Activated CD8-positive, alpha-beta memory T cell treated with anti-CD3 and anti-CD28 coated beads for 1 hour (primary cell): ENCODE measurements at places on chromosomes 3 and 15.

DNA sequence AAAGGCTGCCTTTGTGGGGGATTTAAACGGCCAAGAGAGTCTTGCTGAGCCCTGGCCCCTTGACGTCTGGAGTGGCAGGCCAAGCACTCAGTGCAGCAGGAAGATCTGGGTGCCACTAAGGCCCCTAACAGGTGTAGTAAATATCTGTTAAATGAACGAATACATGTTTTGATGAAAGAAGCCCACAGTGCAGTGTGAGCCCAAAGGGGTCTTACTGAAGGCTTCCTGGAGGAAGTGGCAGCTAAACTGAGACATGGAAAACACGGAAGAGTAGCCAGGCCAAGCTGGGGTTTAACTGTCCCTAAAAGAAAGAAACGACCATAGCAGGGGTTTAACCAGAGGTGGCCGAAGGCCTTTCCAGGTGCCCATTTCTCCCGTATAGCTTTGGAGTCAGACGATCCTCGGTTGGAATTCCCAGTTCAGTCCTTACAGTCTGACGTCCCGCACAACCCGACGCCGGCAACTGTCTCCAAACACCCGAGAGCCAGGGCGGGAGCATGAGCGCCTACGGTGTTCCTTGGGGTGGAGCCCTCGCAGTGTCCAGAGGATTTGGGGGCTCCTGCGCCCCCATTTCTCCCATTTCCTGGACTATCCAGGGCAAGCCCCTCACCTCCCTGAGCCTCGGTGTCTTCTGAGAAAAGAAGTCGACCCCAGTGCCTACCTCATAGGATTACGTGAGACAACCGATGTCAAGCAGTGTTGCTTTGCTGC is 910 bp upstream of the ABHD6 start:
- no peak for DNase-seq

DNA sequence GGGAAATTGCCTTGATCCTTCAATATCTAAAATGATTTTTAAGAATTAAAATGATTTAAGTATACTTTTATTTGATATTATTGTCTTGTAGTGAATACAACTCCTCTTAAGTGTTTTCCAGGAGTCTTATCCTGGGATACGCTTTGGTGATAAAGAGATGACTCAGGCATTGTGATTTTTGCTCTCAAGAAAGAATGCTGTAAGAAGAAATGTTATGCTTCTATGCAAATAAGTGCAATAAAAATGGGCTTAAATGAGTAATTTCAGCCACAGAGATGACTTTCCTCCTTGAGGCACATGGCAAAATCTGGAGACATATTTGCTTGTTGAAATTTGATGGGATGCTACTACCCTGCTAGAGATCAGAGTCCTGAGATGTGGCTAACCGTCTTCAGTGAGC is 358.6 kb upstream of the BCHE start:
- no peak for DNase-seq

- DNase-seq: no peak
Observed at GRCh38 chr3:191382661-191383060, 52.3 kb upstream of the UTS2B start.

DNA sequence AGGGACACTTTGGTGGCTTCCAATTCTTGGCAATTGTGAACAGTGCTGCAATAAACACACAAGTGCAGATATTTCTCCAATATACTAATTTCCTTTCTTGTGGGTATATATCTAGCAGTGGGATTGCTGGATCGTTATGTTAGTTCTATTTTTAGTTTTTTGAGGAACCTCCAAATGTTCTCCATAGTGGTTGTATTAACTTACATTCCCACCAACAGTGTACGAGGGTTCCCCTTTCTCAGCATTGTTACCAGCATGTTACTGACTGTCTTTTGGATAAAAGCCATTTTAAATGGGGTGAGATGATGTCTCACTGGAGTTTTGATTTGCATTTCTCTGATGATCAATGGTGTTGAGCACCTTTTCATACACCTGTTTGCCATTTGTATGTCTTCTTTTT is 92.8 kb downstream of the DAPK2 start:
- DNase-seq: no peak

DNA sequence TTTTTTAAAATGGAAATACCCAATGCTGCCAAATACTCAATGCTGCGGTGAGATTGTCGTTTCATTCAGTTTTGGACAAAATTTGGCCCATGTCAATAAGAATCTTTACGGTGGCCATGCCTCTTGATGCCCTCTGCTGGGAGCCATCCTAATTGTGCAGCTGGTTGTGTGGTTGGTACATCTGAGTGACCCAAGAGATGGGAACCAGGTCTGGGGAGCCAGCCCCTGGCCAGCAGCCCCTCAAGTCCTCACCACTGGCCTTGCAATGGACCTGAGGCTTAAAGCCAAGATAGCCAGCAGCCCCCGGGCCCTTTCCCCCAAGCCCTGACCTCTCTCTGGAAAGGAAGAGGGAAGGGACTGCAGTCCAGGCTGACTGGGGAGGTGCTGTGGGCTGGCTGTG is 36.4 kb upstream of the ESYT3 start:
- no peak for DNase-seq

DNA sequence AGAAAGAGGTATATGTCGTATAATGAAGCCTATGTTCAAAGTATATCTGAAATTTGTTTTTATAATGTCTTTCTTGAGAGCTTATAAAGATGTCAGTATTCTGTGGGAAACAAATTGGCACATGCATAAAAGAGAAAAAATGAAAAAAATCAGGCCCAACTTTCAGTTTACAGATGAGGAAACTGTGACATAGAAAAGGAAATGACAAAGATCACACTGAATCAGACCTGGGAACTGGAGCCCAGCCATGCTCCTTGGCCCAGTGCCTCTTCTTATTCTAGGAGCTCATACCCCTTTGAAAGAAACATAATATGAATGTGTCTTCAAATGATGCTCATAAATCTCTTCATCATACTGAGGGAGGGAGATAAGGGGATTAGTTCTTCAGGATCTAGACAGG is 48.4 kb downstream of the TMEM44 start:
- DNase-seq: no peak

DNA sequence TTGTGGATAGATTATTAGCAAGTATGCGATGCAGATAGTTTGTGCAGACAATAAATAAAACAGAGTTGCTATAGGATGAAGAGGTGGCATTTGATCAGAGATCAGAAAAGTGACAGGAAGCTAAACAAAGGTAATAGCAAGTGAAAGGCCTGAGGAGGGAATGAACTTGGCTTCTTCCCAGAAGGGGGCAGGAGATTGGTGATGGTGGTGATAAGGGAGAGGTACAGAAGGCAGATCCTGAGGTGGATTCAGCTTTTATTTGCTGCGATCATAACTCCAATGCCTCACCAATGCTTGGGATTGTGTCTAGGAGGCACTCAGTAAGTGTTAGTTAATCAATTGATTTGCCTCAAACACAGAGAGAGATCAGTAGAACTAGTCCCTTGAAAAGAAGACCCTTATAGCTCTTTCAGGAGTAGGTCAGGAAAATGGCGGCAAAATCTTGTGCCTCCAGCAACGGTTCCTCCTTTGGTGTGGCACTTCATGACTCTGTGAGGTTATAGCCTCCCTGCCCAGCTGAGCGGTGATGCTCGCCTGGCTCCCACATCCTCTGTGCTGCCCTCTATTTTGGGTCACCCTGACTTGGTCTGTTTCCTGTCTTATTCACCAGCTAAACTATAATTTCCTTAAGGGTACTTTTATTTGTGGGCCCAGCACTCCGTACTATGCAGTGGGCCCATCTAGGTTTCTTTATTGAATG is 37.5 kb downstream of the TGFBR2 start:
- DNase-seq: peak; percentile 18

GRCh38 chr15:26805470-26805869 is 32.6 kb upstream of the GABRB3 start:
- no peak for DNase-seq

- no peak for DNase-seq
Observed at GRCh38 chr15:99878835-99879234, 145.6 kb upstream of the LYSMD4 start.

- DNase-seq: no peak
Observed at GRCh38 chr3:13588221-13588701, 39.3 kb downstream of the FBLN2 start.

GRCh38 chr3:45075821-45076625 is 49.9 kb downstream of the CLEC3B start:
- no peak for DNase-seq

GRCh38 chr3:58824285-58824684 is 157.7 kb upstream of the FAM3D start:
- no peak for DNase-seq

DNA sequence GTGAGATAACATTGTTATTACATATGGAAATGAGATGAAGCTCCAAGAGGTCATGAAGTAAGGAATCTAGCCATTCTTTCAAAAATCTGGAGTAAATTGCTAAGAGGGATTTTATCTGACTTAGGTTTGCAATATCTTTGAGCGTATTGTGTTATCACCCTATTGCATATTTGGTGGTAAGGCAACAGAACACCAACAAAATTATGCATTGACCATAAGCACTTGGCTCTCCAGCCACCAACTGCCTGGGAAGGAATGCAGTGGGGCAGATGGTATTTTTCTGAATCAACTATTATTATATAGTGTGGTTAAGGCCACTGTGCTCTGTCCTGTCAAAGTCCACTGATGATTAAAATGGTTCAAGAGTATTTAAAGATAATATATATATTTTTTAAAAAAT is 287.9 kb upstream of the SEMA6D start:
- DNase-seq: no peak

DNA sequence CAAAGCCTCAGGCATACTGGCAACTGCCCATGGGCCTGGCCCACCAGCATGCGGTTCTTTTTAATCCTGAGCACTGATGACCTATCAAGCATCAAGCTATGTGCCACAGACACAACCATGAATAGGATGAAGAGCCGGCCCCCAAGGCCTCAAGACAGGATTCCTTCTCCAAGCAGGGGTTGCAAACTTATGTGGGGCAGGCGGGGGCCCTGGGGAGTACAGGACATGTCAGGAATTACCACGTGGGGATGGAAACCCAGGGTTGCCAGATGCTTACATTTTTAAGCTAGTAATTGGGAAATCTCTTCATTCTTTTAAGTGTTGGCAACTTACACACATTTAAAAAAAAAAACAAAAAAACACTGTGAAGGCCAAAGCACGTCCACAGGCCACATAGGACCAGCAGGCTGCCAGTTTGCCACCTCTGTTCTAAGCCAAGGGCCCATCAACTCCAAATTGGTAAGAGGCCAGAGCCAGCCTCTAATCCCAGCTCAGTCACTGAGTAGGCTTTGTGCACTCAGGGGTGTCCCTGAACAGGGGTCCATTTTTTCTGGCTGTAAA is 32.8 kb downstream of the BDH1 start:
- DNase-seq: no peak

GRCh38 chr15:36617529-36618196 is 38.2 kb downstream of the CDIN1 start:
- DNase-seq: no peak

DNA sequence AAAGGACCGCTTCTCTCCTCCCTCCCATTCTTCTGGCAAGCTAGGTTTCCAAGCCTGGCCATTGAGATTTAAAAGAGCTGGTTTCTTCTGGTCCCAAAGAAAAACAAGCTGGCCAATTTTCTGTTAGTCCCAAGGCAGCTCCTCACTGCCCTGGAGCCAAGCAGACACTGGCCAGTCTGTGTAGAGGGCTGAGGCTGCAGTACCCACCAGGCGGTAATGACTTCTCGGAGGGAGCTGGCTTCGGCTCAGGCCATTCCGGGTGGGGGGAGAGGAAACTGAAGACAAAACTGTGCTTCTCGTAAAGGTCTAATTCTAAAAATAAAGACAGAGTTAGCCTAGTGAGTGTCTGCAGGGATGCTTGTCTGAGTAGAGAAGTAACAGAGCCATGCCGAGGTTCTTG is 78.5 kb upstream of the SMAD3 start:
- no peak for DNase-seq

GRCh38 chr15:29624271-29624670 is 198.0 kb downstream of the TJP1 start:
- no peak for DNase-seq

- no peak for DNase-seq
Observed at GRCh38 chr3:155070932-155071387, 9.2 kb upstream of the MME start.

- DNase-seq: peak; percentile 62
Observed at GRCh38 chr3:141441381-141442364, 45.2 kb upstream of the RASA2 start.

DNA sequence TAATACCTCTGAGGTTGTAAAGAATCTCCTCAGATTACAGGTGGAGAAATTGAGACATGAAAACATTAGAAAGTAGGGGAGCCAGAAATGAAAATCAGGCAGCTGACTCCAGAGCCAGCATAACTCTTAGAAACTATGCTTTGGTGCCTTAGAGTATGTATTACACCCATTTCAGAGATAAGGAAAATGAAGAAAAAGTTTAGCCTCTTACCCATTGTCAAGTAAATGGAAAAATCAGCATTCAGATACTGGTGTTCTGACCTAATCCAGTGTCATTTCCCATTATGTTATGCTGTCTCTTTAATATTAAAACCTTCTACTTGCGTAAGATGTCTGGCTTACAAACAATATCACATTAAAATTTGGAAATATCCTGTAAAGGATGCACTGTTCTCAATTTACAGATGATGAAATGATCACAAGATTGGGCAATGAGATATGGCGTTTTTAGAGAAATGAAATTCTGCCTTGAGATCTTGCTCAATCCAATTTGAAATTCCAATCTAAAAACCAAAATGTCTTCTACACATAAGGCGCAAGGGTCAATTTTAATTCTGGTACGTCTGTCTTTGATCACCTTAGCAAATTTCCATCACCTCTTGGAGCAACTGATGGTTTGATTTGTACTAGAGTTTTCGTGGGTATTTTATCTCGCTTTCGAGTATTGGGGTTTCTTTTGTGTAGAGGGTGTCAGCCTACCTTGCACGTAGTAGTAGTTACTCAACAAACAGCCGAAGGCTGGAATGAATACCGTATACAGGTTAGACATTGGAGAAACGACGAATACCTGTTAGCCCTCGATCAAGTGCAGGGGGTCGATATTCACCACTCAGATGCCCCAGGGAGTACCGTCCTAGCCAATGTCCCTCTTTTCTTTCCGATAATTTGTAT is 902 bp upstream of the ZCWPW2 start:
- DNase-seq: no peak

- DNase-seq: no peak
Observed at GRCh38 chr3:132311841-132312240, 5.4 kb upstream of the ACP3 start.

DNA sequence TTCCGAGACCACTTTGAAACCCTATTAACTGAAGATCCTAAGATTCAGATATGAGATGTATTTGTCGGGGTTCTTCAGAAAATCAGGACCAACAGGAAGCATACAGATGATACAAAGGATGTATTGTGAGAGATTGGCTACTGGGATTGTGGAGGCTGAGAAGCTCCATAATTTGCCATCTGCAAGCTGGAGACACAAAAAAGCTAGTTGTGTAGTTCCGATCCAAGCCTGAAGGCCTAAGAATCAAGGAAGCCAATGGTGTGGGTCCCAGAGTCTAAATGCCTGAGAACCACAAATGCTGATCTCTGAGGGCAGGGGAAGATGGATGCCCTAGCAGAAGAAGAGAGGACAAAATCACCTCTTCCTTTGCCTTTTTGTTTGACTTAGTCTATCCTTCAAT is 10.9 kb upstream of the PLSCR1 start:
- DNase-seq: no peak

GRCh38 chr3:171591070-171591469 is 130.9 kb upstream of the TNIK start:
- DNase-seq: no peak

- DNase-seq: no peak
Observed at GRCh38 chr3:156497326-156497725, 57.6 kb downstream of the SSR3 start.
